ENCODE measurements at places on chromosomes 11 and 22.

DNA sequence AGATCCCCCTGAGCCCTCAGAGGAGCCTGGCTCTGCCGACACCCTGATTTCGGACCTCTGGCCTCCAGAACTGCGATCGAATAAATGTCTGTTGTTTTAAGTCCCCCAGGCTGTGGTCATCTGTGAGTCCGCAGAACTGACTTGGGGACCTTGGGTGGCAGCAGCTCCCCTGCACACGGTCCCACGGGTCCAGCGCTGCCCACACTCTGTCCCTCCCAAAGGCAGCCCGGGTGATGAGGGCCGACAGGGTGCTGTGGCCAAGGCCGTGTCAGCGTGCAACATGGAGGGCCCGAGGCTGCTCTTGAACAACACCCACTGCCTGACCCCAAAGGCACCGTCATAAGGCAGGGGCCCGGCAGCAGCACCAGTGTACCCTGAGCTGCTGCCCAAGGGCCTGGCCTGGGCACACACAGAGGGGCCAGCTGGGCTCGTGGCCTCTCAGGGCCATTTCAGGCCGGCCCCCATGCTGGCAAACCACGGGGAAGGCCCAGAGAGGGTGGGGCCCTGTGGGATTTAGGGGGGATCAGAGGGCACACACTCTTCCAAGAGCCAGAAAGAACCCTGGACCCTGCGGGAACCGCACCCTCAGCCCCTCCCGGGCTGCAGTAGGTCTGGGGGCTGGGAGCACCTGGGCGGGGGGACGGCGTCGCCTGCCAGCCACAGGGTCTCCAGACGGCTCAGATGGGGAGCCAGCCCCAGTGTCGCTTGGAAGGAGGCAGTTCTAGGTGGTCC, 77.1 kb upstream of the PRR5 start:
- no peak for DNase-seq

DNA sequence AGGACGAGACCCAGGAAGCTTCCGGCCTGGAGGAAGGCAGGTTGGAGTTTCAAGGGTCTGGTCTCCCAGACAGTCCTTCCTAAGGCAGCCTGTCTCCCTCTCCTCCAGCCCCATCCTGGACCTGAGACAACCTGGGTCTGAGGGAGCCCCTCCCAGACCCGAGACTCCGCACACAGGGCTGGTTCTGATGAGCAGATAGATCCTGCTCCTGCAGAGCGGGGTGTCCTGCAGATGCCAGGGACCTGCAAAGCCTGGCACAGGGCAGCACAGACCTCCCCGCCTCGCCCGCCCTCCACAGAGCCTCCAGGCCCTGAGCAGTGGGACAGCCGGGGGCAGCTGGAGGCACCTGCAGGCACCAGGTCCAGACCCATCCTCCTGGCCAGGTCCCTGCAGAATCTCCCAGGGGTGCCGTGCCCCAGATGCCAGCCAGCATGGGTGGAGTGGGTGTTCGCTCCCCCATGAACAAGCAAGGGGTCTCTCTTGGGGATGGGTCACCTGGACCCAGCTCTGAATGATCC, 7.8 kb downstream of the PIM3 start:
- no peak for DNase-seq

DNA sequence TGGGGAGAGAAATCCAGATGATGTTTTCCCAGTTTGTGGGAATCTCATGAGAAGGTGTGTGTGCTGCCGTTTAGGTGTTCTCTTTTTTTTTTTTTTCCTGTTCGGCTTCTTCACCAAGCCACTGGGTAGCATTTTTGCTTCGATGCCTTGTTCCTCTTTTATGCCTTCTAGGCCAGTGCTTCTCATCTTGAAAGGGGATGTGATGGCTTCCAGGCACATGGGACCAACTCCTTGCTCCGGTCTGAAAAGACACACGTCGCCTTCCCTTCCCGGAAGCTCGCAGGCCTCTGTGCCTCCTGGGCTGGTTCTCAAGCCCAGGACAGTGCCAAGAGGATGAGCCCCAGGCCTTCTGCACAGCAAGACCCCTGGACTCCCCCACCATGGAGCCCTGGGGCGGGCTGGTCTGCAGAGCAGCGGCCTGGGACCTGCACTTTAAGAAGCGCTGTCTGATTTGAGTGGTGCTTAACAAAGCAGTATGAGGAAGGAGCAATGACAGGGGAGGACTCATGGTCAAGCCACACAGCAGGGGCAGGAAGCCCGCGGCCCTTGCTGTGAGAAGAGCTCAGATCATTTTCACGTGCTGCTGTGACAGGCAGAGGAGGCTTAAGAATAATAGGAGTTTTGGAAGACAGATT, 158.8 kb downstream of the MPPED1 start:
- no peak for DNase-seq

GRCh38 chr22:34437140-34437539, 516.9 kb upstream of the LARGE1 start:
- DNase-seq: no peak

DNA sequence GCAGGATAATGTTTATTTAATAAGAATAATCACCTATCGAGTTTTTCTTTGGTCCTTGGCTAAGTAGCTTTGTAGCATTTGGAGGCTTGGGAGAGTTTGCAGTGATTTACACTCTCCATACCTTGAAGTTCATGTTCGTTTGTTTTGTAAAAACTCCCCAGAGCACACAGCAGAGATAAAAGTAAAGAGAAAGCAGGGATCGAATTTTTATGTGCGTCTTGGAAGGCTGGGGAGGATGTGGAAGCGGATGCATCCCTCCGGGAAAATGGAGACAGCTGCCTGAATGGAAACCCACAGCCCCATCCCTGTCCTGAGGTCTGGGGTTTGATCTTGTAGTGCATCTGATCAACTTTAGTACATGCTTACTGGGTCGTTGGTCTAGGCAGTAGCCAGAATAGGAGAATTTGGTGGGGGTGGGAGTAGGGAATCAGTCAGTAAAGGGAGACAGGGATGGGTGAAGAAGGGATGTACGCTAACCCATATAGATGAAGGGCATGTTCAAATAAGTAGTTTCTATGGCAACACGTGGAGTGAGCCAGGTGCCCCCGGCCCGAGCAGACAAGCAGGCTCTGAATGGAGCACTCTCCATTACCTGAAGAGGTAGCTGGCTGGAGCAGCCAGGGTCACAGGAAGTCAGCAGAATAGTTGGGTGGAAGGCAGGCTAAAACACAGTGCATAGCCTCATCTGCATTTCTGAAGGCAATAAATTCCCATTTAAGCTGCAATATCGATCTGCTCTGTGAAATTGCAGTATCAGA, 147.8 kb downstream of the COMMD9 start:
- no peak for DNase-seq

DNA sequence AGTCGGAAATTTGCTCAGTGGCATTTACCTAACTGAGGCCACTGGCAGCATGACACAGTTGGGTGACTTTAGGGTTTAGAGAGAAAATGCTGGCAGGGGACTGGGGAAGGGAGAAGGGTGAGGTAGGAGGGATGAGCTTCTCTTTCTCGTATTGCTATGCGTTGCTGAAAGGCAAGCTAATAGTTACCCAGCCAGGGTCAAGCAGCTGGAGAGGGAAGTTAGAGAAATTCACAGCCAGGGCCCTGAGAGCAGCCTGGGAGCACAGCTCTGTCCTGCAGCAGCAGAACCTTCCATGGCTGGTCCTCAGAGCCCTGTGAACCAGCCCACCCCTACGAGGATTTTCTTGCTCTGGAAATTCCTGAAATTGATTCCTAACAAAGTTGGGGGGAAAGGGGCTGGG, 679.6 kb downstream of the NTM start:
- DNase-seq: no peak

- no peak for DNase-seq
These were observed 156.6 kb upstream of the GRK3 start for GRCh38 chr22:25407859-25408229.

GRCh38 chr11:76669901-76670484, 554 bp downstream of the LRRC32 start:
- DNase-seq: no peak
